Renal pelvis (tissue), 12 donors: ENCODE measurements at places on chromosomes 4 and X. TPM values are rescaled to one million over a fixed set of nuclear protein-coding genes. Genes with fewer than 3 reads are reported as not detected.

GRCh38 chr4:5034206-5034605, 14.9 kb upstream of the CYTL1 start:
- no peak for DNase-seq

GRCh38 chr4:105871997-105872396, 23.3 kb upstream of the NPNT start:
- no peak for DNase-seq

- no peak for DNase-seq
Measured at GRCh38 chr4:166335256-166335938, 462.4 kb downstream of the TLL1 start.

DNA sequence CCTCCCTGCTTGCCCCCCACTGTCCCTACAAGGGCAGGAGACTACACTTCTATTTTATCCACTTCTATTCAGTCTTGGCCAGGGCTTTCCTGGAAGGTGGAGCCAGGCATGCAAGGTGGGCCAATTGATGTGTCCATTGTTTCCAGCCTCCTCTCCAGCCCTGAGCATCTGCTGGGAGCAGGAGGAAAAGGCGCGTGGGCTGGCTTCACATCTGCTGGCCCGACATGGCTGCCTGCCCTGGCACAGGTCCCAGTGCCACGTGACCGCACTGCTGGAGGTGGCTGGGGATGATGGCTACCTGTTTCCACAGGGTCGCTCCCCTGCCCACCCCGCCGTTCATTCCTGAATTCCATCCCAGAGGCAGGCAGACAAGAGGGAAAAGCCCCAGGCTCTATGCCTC, 247.7 kb downstream of the AFAP1 start:
- no peak for DNase-seq

- no peak for DNase-seq
Measured at GRCh38 chr4:113078066-113078465, 28.6 kb downstream of the ANK2 start.

DNA sequence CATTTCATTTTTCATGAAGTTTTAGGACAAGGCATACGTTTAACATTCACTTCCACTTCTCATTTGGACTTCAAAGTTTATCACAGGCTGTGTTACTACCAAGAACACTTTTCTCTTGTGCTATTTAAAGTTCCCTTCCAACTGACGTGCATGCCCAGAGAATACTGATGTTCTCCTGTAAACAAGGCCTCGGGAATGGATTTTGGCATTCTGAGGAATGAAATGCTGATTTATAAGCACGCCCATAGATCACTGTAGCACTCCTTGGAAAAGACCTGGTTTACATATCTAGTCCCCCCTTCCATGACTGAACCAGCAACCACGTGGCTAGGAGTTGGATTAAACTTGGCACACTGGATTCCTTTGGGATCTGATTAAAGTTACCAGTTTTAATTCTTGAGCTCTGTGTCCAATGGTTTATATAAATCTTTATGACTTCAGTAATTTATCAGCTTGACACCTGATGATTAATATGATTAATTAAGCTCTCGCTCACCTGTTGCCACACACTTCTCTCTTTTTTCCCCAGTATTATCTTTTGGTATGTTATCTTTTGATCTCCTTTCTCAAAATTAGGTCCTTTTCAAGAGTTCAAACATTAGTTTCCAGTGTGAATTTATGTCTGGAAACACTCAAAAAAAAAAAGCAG, 122.4 kb upstream of the HAND2 start:
- no peak for DNase-seq

DNA sequence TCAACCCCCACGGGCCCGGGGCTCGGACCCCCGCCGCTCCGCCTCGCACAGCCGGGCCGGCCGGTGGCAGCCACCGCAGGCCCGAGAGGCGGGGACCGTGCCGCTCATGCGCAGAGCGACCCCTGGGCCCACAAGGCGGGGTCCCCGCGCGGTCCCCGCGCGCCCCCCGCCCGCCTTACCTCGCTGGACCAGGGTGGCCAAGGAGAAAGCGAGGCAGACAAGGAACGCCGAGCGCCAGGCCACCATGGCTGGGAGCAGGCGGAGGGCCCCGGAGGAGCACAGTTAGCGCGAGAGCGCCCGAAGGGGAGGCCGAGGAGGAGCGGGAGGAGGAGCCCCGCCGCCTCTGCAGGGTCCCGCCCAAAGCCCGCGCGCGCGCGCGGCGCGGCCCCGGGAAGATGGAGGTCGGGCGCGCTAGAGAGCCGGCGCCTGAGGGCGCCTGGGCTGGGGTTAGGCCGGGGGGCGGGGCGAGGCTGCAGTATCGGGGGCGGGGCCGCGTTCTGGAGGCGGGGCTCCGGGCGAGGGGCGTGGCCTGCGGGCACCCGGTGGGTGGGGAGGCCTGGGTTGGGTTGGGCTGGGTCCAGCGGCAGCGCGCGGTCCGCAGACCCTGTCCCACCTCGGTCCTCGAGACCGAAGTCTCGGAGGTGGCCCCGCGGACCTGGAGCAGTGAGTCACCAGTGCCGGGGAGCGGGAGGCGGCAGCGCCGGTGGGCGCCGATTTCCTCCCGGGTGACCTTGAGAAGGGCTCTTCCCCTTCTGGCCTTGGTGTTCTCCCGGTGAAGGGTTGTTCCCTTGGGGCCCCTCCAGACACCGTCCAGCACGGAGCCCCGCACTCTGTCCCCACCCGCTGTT, at the start of gene CD99L2:
CD99L2 (minus strand) TSS at position 326 of the 848 bp plus-strand sequence; CDS start at position 246, 80 bp downstream.
- peak; percentile 87 for DNase-seq

GRCh38 chr4:188941524-188942119, 802.4 kb downstream of the TRIML1 start:
- DNase-seq: no peak

- DNase-seq: no peak
Measured at GRCh38 chr4:41264212-41264611, 7.5 kb downstream of the UCHL1 start.

GRCh38 chr4:113288696-113289095, 239.2 kb downstream of the ANK2 start:
- no peak for DNase-seq

- no peak for DNase-seq
Measured at GRCh38 chr4:118087366-118087765, 53.1 kb downstream of the NDST3 start.

DNA sequence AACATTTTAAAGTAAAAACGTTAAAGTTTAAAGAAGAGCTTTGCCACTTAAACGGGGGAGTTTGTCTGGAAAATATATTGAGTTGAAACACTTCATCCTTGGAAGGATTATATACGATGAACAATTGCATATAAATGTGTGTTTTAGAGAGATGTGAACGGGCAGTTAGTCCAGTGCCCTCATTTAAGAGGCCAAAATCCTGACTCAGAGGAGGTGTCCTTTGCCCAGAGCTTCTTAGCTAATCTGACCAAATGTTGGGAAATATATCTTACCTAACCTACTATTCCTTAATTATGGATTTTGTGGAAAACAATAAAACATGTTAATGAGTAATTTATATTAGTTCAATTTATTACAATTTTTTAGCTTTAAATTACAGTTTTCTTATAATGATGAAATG, 327.2 kb upstream of the DIPK2B start:
- DNase-seq: no peak

DNA sequence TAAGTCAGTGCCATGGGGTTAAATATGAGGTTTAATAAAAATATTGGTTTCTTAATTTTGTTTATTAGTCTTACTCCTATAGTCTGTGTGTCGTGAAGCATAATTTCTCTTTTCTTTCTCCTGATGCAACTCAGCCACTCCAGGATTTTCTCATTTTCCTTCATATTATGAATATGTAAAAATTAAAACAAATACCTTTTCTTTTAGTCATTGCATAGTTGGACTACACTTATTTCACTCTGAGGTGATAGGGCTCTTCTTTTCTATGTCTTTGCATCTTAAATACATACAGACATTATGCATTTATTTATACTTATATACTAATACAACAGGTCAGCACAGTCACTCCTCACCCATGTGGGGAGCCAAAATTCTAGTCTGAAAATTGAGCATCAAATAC, 19.1 kb downstream of the GALNT7 start:
- no peak for DNase-seq

DNA sequence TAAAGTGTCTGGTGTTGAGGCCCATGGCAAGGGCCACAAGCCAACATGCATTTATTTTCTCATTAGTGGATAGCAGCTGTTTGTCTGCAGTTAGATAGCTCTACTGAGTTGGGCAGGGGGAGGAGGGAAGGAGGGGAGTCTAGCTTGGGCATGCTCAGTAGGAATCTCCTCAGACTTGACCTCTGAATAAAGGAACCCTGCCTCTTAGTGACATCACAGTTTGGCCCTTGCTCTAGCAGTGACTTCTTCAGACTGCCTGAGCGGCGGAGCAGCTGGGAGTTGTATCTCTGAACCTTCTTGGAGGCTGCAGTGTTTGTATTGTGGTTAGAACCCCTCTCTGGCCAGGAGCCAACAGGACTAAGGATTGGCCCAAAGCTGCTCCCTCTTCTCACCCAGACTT, 57.4 kb downstream of the BCORL1 start:
- no peak for DNase-seq

DNA sequence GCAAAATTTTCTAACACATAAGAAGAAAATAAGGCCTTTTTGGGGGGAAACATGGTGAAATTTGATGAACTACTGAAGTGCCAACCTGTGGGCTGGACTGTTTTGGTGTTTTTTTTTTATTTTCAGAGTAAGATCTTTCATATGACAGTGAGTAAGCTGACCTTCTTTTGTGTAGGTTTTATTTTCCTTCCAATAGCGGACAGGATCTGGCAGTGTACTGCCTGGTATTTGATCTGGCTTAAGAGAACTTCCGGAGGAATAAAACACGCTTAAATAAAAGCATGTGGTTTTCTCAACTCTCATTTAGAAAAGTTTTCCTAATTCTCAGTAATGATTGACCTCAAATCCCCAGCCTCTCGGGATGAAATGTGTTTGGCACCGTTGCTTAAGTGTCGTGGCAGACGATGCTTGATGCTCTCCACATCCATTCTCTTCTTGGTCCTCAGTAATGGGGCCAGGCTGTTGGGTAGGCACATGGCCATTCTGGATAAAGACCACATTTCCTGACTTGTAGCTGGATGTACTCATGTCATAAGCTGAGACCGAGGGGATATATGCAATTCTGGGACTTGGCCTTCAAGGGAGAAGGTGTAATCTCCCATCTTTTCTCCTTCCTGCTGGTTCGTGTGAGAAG, 65.6 kb upstream of the PDLIM3 start:
- no peak for DNase-seq

- DNase-seq: no peak
Measured at GRCh38 chrX:134246282-134246681, 9.3 kb downstream of the CCDC160 start.

GRCh38 chr4:3145234-3145924, 70.9 kb downstream of the HTT start:
- no peak for DNase-seq

Gene KLB
- 0.16 TPM for polyA plus RNA-seq

Gene LRRC66
- polyA plus RNA-seq: 1.4 TPM

Gene CFAP47
- 1.6 TPM for polyA plus RNA-seq

Gene TAPT1
- polyA plus RNA-seq: 42.7 TPM

Gene PCSK1N
- polyA plus RNA-seq: 14.9 TPM

Gene UCP1
- polyA plus RNA-seq: 0.17 TPM

Gene NHS
- polyA plus RNA-seq: 26.8 TPM

Gene XAGE1A
- polyA plus RNA-seq: not detected

Gene XK
- polyA plus RNA-seq: 0.95 TPM

Gene TTC29
- 1.1 TPM for polyA plus RNA-seq

Gene OTUD6A
- not detected for polyA plus RNA-seq

Gene IRS4
- polyA plus RNA-seq: 2.3 TPM

Gene TBC1D19
- 21.9 TPM for polyA plus RNA-seq

Gene EMD
- polyA plus RNA-seq: 68.3 TPM

Gene RPS6KA6
- polyA plus RNA-seq: 18.1 TPM
